Activated T-cell treated with anti-CD3 and anti-CD28 coated beads, Interleukin-2, amount 50 U/mL, for 48 hours (primary cell): ENCODE measurements at places on chromosomes 7 and 10.

- DNase-seq = no peak
Observed at GRCh38 chr10:116768786-116769185, 26.4 kb upstream of the HSPA12A start.

DNA sequence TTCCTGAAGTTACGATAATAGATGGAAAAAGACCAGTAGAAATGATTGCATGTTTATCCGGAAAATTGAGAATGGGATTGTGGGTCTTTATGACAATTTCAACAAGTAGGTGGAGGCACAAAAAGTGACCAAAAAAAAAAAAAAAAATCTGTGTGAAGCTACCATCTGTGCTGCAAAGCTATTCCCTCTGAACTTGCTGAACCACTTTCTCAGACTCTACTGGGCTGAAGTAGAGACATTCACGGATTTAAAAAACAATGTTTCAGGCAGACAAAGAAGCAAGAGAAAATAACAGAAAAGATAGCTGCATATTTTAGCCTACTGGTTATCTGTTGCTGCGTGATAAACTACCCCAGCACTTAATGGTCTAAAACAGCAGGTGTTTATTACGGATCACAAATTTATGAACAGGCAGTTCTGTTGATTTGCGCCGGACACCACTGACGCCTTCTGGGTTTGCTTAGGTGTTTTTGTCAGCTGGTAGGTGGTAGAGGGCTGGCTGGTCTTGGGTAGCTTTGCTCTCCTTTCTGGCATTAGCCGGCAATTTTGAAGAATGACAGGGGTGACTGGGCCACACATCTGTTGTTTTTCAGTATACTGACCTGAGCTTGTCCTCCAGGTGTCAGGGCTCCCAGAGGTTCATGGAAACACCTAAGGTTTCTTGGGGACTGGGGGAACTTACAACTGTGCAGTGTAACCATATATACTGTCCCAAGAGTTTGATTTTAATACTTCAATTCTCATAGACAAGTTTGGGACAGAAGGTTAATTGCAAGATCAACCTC lies 665.1 kb downstream of the CCSER2 start:
- no peak for DNase-seq

- DNase-seq = no peak
Observed at GRCh38 chr10:118569882-118570252, 25.6 kb downstream of the PRLHR start.

- no peak for DNase-seq
Observed at GRCh38 chr10:110434489-110435096, 63.1 kb upstream of the DUSP5 start.

DNA sequence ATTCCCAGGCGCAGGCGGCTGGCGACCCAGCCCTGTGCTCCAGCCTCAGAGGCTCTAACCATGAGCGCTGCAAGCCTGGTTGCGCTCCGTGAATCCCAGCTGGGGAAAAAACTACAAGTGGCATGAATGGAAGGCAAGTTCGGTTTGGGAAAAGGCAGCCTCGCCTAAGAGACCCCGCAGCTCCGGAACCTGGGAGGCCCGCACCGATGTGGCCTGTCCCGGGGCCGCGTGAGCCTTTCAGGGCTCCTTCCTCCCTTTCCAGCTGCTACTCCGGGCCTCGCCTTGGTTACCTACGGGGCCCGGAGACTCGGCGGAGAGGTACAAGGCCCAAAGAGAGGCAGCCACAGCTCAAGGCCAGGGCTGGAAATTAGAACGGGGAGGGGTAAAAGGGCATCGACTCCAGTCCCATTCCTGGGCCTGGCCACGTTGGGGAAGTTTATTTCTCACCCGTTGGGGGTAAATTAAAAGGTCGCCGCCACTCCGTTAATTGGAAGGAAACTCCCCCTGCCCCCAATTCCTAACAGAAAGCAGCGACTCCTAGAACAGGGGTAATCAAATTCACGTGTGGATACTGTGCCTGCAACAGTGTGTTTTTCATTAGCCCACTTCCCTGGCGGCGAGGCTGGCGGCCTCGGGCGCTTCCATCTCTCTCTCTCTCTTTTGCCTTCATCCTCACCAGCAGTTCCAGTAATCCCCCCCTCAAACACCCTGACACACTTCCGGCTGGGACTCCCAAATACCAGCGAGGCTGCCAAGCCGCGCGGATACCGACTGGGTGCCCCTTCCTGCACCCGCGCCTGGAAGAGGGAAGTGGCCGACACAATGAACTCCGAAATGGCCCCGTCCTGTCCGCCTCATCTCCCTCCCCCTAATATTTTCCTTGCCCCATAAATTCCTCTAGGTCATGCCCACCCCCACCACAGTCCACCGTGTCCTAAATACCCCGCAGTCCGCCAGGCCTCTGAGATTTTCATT lies 1.5 kb upstream of the HOXA9 start:
- no peak for DNase-seq

- no peak for DNase-seq
Observed at GRCh38 chr7:25485026-25485425, 256.7 kb upstream of the NPVF start.

DNA sequence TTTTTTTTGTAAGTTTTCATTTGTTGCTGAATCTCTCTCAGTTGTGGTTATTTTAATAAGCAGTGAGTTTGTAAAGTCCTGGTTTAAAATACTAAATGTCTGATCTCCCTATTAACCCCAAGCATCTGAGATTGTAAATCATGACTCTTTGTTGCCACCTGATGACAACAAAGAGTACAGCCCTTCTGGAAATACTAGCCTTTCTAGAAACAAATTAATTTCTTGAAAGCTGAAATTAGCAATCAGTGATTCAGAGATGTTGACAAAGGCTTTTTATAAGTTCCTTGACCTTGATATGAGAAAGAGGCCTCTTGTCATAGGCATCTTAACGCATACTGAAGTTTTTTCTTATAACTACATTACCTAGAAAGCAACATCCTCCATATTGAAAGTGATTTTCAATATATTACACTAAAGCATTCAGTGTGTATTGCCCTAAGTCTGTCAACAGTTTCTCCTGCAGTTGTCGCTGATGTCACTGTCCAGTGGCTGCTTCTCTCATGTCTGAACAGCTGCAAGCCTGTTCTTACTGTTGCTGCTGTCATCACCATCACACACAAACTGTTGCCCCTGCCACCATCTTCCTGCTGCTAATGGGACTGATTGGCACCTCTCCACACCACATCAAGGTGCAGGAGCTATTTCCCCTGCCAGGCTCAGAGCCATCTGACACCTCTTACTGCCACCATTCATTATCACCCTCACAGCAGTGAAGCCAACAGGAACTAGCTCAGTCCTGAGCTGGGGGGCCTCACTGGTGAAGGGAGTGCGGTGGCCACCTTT lies 95.1 kb upstream of the LRGUK start:
- no peak for DNase-seq

- DNase-seq = no peak
Observed at GRCh38 chr7:33832271-33832721, 73.0 kb upstream of the BMPER start.

DNA sequence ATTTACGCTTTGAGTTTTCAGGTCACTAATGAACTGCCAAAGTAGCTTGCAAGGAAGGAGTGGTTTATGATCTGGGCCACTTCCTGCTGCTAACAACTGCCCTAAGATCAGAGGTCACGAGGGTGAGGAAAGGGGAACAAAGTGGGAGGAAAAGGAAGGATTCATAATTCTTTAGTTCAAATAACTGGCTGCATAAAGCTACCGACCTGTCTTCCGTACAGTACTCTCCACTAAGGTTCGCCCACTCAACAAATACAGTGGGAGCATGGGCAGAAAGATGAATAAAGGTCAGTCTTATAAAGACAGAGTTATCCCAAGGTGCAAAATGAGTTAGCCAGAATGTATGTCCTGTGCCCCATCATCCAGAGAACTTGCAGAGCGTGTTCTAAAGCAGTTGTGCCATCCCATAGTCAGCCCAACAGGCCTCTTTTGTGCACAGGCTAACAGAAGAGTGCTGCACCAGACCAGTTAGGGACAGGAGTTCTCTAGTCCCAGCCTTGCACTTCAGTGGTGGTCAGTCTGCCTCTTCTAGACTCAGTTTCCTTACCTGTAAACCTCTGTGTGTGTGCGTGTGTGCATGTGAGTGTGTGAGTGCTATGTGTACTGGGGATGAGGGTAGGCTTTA lies 65.9 kb downstream of the CREB3L2 start:
- no peak for DNase-seq

DNA sequence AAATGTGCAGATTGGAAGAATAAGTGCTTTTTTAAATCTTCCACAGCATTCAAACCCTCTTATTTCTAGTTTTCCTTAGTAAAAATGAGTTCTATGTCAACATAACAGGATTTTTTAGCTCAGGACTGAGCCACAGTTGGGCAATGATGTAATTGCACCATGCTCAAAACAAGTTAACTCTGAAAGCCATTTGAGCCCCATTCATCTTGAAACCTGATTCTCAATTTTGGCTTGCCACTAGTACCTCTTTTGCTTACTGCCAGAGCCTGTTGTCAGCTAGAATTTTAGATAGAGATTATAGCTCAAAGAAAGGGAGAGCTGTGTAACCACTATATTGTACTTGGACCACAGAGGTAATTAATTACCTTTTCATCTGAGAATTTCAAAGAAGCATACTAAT lies 1028.5 kb upstream of the PHF14 start:
- no peak for DNase-seq

- no peak for DNase-seq
Observed at GRCh38 chr7:156703773-156704482, 63.4 kb downstream of the RNF32 start.

- no peak for DNase-seq
Observed at GRCh38 chr7:28682801-28683200, 270.5 kb downstream of the CREB5 start.

- no peak for DNase-seq
Observed at GRCh38 chr10:29869593-29869992, 189.8 kb downstream of the JCAD start.

GRCh38 chr10:117441812-117442443 lies 66.7 kb upstream of the PDZD8 start:
- no peak for DNase-seq

DNA sequence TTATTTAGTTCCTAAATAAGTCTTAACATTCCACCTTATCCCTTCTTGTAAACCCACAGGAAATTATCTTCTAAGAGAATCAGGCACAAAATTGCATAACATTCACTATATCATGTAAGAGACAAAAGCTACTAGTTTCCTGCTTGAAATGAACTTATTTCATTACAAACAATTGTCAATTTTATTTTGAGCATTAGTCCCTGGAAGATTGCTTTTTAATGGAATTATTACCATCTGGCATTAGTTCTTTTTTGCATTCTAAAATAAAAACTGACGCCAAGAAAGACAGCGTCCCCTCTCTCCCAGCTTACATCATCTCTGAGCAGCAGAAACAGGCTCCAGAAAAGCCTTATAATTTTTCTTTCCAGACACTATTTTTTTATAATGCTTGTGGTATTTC lies 121.8 kb downstream of the NOC3L start:
- DNase-seq = no peak

GRCh38 chr7:39433550-39433949 lies 132.7 kb upstream of the YAE1 start:
- DNase-seq = no peak

- no peak for DNase-seq
Observed at GRCh38 chr7:5578495-5578894, 154.9 kb upstream of the TNRC18 start.

- DNase-seq = no peak
Observed at GRCh38 chr7:479115-479947, 40.3 kb downstream of the PDGFA start.

DNA sequence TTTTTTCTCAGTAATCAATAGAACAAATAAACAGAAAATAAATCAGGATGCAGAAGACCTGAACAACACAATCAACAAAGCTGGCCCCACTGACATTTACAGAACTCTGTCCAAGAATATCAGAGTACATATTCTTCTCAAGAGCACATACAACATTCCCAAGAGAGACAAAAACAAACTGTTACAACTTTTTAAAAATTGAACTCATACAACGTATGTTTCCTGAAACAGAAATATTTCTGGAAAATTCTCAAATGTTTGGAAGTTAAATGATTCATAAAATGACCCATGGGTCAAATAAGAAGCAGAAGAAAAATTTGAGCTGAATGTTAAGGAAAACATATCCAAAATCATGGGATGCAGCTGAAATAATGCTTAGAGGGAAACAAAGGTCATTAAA lies 93.9 kb upstream of the VIPR2 start:
- no peak for DNase-seq

DNA sequence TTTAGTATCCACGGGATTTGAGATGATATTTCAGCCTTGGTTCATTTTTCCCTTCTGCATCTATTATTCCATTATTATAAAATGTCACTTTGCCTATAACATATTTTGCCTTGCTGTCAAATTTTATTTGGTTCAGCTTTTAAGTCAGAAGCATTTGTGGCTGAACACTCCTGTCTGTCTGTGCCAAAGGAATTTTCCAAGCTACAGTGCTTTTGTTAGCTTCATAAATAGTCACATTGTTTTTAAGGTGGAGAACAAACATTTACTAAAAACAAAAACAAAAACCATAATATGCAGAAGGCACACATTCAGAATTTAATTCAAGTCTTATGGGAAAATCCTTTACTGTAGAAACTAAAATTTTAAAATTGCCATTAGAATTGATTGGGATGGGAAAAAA lies 33.8 kb upstream of the ELMO1 start:
- DNase-seq = no peak

GRCh38 chr10:132716691-132717490 lies 69.1 kb downstream of the NKX6-2 start:
- DNase-seq = no peak

- DNase-seq = no peak
Observed at GRCh38 chr10:14384116-14384730, 53.5 kb upstream of the FRMD4A start.

DNA sequence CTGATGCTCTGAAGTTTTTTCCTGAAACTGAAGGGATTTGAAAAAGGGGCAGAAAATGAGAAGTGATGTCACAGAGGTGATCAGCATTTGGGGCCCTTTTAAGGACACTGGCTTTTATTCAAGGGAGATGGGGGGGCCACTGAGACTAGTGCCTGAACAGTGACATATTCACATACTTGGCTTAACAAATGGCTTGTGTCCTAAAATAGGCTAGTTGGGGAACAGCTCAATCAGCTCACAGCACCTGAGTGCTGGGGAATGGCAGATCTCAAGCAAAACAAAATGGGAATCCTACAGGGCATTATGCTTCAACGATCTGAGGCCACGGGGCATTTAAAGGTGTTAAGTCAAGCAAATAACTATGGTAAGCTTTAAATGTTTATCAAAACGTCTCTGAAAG lies 90.1 kb downstream of the UBE2H start:
- DNase-seq = no peak
